ENCODE measurements at places on chromosomes 5 and 9.

DNA sequence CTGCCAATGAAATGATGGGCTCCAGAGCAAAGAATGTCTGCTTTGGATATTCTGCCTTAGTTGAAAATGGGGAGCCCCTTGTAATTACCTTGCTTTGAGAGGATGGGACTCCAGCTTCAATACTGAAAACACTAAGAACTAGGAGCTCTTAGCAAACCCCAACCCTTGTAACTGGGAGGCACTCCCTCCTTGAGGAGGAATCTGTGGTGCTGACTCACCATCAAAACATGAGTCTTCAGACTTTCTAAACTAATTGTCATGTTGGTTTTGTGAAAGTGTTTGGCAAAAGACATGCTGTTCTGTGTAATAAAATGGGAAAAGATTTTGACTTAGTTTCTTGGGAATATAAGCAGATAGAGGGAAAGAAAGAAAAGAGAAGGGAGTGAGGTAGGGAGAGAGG, 91.9 kb upstream of the PTPRD start:
- DNase-seq: no peak

DNA sequence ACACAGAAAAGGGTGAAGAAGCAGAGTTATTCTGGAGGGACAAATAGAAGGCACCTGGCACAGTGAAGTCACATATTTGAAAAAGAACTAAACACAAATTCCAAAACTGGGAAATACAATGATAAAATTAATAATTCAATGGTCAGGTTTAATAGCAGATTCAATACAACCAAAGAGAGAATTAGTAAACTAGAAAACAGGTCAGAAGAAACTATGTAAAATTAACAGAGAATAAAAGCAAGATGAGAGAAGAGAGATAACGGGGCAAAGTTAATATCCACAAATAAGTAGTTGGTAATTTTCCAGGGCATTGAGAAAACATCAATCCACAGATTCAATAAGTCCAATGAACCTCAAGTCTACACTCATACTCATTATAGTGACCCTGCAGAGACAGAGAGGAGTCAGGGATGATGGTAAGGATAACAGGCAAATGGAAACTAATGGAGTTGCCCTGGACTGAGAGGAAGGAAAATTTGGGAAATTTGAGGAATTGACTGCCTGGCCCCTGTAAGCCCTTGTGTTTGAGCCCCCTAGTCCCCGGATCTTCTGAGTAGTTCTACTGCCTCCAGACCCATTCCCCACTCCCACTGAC, 8.3 kb upstream of the ERGIC1 start:
- no peak for DNase-seq

DNA sequence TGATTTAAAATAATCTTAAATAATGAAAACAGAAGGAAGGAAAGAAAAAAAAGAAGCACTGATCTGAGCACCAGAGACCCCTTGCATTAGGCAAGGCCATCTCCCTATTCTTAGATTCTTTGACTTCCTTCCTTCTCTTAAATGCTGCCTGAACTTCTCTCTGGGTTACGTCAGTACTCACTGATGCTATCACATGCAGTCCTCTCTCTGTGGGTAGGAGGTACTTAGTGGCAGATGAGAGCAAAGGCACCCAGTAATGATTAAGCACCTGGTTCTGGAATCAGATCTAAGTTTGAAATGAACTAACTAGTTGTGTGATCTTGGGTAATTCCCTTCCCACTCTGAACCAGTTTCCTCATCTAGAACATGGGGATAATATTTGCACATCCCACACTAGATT, 110.3 kb upstream of the TBC1D2 start:
- no peak for DNase-seq

- no peak for DNase-seq
Measured at GRCh38 chr9:19511694-19512093, 102.9 kb downstream of the ACER2 start.

DNA sequence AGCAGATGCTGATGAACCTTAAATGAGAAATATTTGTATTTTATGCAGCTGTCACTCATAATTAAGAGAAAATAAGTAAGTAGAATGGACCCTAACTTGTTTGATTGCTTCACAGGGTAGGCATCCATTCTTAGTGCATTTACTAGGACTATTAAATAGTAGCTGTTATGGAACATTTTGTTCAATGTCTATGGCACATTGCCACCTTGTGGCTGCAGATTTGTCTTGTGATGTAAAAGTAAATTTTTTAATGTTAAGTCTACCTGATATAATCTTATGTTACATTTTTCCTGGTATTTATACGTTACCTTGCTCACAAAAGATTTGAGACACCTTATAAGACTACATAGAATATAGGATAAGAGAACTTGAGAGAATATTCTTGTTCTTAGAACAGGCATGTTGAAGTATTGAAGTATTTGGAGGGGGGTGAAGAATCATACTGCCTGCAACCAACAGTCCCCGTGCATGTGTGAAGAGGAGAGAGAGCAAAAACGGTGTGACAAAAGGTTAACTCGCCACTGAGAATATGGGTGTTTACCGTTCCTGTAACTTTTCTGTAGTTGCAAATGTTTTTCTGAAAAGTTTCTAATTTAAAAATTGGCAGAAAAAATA, 161.1 kb downstream of the MAST4 start:
- no peak for DNase-seq

- DNase-seq: no peak
Measured at GRCh38 chr5:68404246-68404645, 188.7 kb downstream of the PIK3R1 start.

GRCh38 chr9:81266086-81266485, 423.3 kb downstream of the TLE1 start:
- no peak for DNase-seq

GRCh38 chr5:135913713-135914626, 18.3 kb upstream of the IL9 start:
- no peak for DNase-seq

Measured in stimulated activated CD4-positive, alpha-beta T cell treated with anti-CD3 and anti-CD28 coated beads, TNF-alpha, amount 100 ng/mL, for 1 hour (primary cell).